ENCODE measurements at places on chromosomes 2 and 18. TPM values are rescaled to one million over a fixed set of nuclear protein-coding genes. Genes with fewer than 3 reads are reported as not detected.
A peak's percentile ranks its signal among the peaks of the same experiment; 100 is the strongest.

GRCh38 chr2:37582481-37583220 is 88.8 kb downstream of the CDC42EP3 start:
- DNase-seq: peak; percentile 50

- no peak for DNase-seq
These were observed 41.4 kb downstream of the BMP10 start for GRCh38 chr2:68829749-68830148.

The SERPINB13 gene
- polyA plus RNA-seq: 0.43 TPM

DNA sequence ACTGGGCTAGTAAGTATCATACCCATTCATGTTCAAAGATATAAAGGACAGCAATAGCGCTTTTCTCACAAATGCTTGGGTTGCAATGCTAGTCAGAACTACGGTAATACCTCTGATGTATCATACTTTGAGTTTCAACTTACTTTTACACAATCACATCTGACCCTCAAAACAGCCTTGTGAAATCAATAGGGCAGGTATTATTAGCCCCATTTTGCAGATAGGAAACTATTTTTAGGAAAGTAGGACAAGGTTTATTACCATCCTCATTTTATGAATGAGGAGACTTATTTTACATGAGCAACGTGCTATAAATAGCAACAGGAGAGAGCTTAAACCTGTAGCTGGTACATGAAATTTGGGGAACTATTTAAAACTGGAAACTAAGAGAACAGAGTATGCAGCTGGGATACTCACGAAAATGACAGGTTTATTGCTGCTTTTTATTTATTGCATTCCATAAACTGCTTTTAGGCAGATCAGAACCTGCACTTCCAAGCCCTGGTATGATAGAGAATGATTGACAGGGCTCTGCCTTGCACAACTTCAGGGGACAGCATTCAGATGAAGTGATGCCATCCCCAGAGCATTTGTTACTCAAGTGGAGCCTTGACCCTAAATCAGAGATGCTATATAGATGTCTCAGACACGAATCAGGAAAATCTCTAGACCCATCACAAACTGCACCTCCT is 42.4 kb upstream of the PPM1B start:
- DNase-seq: no peak

GRCh38 chr2:54423213-54423612 is 32.9 kb upstream of the SPTBN1 start:
- DNase-seq: no peak

DNA sequence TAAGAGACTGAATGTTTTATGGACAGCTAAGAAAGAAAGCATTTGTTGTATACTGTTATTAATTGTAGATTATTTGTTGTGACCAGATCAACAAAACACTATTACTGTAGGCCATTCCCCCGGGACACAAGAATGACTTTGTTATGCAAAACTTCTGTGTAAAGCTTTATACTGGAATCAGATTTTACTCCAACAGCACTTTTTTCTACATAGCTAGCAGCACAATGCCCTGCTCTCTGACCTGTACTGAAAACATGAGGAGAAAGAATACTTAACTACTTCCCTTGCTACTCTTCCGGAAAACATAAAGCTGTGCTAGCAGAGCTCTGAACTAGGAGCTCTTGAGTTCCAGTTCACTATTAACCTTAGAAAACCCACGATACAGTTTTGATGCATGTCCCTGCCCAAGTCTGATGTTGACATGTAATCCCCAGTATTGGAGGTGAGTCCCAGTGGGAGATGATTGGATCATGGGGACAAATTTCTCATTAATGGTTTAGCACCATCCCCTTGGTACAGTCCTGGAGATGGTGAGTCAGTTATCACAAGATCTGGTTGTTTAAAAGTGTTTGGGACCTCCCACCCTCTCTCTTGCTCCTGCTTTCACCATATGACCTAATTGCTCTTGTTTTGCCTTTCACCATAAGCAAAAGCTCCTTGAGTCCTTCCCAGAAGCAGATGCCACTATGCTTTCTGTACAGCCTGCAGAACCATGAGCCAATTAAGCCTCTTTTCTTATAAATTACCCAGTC is 601.1 kb upstream of the PIK3C3 start:
- DNase-seq: no peak

GRCh38 chr2:160747501-160748170 is 254.0 kb upstream of the RBMS1 start:
- DNase-seq: no peak

The COLEC12 gene
- polyA plus RNA-seq: 45.0 TPM

- DNase-seq: peak; percentile 59
These were observed 4.8 kb upstream of the IMPA2 start for GRCh38 chr18:11976315-11977152.

The SERPINB12 gene
- polyA plus RNA-seq: 1.3 TPM

DNA sequence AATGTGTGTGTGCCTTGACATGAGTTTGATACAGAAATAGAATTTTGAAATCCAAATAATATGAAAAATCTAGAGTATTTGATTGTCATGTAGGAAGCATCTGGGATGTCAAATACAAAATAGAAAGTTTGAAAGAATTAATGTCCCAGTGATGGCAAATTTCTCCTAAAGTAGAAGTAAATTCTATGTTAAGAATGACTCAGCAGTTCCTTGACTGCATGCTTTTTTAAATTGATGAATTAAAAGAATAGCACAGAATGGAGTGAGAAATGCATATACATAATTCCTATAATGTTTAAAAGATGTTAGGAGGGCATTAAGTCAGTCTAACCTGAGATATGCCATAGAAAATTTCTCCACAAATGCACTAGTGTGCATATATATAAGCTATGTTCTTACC is 357.5 kb downstream of the TMEM182 start:
- DNase-seq: no peak

GRCh38 chr2:64338108-64338507 is 115.9 kb upstream of the LGALSL start:
- no peak for DNase-seq

The CLASP1 gene
- 69.7 TPM for polyA plus RNA-seq

All from hindlimb muscle (tissue), 1 donor.